KG1 (cell line): ENCODE measurements at places on chromosomes 6 and 20.

DNA sequence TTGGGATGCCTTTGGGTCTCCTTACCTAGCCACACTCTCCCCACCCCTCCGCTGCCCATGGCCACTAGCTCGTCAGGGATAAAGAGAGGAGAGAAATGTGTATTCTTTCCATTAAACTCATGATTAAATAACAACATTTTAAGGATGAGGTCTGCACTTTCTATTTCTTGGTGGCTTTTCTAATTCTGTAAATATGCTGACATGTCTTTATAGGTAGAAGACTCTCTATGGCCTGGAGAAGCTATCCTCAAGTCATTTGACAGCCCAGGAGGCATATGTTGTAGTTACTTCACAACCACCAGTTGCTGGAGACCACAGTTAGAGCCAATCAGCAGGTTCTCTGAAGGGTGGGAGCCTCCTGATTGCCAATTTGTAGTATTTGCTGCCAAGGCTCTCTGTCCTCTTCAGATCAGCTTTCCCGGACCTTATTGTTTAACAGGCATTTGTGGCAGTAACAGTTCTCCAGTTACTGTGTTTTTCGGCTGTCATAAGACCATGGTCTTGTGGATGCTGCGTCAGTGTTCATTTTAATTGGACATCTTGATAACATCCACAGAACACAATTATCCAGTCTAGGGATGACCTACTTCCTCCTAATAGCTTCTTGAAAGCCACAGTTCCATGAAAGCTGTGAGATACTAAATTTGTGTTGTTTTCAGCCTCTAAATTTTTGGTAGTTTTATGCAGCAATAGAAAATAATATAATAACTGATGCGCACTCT is 205.0 kb upstream of the KCNQ5 start:
- no peak for DNase-seq

DNA sequence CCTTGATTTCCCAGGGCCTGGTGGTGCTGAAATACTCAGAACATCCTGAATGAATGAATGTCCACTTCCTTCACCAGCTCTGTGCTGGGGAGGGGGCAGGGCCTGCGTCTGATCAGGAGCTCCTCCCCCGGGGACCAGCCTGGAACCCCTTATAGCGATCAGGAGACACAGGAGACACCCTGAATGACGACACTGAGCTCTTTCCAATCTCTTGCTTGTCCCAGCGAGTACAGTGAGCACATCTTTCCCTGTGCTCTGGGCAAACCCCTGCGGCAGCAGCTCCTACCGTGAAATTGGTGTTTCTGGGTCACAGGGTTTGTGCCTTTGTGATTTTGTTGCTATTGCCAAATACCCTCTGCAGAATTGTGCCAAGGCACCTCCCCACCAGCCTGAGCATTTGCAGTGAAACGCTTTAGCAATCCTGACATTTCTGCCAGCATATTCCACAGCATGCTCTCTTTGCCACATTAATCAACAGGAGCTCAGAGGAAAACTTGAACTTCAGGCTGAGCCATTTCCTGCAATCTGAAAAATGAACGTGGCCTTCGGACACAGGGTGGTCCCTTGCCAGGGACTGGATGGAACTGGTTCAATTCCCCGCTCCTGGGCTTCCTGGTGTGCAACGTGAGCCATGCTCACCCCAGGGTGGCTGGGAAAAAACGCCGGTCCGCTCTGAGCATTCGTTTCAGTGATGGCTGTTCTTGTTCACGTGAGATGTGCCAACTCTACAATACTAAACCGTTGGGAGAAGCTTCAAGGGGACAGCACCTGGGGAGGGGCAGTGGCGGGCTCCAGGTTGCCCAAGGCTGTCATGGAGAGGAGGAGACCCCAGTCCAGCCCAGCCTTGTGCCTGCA is 23.1 kb upstream of the MRGBP start:
- DNase-seq: no peak

DNA sequence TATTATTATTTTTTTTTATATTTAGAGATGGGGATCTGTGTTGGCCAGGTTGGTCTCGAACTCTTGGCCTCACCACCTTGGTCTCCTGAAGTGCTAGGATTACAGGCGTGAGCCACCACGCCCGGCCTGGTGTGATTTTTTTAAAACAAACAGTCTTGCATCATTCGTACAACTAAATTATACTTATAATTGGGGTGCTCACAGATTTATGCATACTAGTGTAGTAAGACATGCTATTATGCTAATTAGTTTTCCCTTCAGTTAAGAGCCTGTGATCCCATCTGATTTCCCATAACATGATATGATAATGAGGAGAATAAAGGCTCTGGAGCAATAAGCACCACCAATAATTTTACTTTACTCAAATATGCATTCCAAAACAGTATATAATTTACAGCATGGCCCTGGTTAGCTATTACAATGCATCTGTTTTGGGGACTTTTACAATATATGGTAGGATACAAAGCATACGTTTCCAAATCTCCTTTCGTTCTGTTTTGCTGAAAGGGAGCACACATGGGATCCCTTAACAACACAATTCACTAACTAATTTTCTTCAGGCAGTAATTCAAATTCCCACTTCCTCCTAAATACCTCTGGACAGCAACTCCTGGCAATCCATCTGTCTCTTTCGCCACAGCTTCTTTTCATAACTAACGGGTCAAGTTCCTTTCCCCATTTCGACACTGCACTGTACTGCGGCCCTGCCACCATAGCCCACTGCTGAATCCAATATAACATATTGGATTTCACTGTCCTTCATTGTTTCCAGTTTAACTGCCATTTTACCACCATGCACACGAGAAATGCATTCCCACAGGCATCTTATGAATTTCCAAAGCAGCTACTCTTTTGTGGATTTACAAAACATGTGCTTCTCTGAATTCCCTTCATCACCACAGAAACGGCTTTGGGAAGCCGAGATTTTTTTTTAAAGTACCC is 1.7 kb downstream of the NUDT3 start:
- DNase-seq: no peak

DNA sequence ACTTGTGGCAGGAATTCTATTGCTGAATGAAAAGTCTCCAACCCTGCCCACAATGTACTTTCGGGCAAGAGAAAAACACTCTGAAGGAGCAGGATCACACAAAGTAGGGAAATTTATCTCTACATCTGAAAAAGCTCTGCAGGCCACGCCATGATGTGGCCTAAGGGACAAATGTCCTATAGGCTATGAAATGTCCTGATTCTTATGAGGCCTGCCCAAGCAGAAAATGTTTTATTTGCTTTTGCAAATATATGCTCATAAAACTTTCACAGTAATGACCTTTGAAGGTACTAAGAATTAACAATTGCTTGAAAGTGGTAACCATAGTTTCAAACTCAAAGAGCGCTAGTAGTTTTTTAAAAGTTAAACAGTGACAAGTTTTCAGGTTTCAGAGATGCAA is 31.0 kb downstream of the SYCP2 start:
- no peak for DNase-seq

DNA sequence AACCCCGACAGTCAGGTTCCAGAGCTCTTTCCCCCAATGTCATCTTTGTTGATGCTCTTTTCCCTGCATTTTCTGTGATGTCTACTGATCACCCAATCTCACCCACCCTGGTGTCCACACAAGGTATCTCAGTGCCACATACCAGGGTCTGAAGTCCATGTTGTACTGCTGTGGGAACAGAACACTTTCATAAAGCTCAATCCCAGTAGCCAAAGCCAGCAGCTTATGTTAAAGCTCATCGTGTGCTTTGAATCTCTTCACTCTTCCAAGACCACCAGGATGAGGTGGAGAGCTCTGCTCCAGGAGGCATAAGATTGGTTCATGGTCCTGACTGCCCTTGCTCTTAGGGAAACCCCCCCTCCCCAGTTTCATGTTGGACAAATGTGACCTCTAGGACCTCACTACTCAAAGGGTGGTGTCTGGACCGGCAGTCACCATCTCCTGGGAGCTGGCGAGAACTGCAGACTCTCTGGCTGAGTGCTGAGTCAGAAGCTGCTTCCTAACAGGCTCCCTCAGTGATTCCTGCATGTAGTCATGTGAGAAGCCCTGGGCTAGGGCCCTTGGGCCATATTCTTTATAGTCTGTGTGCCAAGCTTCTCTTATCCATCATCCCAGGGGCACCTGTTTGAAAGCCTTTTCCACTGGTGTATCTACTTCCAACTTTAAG is 13.4 kb upstream of the CPNE5 start:
- DNase-seq: no peak

DNA sequence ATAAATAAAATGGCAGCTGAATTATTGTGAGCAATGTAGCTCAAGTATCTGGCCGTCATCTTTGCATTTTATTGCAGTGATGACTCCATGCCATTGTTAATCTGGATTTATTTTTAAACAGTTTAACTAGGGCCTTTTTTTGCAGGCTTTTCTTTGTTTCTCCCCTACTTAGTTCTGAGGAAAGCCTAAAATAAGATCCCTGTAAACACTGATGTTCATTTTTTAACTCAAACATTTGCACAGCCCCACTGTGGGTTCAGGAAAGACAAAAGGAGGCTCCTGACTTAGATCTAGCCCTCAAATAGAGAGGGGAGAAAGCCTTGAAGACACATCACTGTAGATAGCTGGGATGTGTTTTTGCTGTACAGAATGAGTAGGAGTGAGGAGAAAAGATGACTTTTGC is 69.2 kb downstream of the PLEKHG1 start:
- DNase-seq: no peak

DNA sequence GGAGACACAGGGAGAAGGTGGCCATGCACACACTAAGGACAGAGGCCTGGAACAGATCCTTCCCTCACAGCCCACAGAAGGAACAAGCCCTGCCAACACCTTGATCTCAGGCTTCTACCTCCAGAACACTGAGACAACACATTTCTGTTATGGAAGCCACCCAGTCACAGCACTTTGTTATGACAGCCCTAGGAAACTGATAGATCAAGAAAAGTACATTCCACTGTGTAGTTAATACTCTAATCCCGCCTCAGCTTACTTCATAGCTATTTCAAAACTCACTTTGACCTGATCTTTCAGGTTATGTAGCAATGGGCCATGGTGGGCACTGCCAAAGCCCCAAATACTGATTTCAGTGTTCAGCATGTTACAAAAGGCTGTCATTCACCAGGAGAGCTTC is 66.8 kb downstream of the CD24 start:
- DNase-seq: no peak

DNA sequence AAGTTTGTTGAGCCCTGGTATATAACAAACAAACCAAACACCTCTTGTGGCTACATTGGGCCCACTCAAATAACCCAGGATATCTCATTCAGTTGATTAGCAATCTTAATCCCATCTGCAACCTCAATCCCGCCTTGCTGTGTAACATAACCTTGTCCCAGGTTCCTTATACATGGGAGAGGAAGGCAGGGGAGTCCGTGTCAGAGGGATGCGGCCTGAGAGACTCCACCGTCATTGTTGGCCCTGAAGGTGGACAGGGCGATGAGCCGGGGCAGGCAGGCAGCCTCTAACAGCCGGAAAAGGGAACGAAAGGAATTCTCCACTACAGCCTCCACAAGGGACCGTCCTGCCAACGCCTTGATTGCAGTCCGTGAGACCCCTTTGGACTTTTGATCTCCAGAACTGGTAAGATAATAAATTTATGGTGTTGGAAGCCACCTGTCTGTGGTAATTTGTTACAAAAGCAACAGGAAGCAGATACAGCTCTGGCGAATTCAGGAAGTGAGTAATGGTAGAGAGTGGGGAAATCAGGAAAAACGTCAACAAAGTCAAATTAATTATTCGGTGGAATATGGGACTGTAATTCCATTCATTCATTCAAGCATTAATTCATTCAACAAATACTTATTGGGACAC is 124.5 kb upstream of the SALL4 start:
- no peak for DNase-seq

DNA sequence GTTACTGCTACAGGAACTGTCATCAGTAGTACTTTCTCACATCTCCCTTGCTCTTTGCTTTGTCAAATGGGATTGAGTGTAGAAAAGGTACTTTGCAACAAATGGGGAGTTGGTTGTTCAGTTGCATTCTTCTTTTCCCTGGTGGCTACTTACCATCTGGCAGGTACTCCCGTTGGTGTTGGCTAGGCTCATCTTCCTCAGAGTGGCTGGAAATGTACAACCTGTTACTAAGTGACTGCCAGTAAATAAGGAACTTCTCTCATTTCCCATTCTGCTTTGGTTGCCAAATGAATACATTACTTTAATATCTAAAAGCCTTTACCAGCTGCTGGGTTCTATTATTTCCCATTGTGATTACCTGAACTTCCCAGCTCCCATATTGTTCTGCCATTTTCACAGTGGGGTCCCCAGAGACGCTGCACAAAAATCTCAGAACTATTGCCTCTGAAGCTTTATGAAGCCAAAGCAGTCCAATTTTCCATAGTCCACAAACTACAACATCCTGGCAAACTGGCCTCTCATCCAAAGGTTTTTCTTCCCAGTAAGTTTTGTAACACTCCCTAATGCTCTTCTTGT is 229.7 kb upstream of the HTR1E start:
- DNase-seq: no peak

GRCh38 chr6:150177259-150177951 is 34.6 kb downstream of the PPP1R14C start:
- no peak for DNase-seq

DNA sequence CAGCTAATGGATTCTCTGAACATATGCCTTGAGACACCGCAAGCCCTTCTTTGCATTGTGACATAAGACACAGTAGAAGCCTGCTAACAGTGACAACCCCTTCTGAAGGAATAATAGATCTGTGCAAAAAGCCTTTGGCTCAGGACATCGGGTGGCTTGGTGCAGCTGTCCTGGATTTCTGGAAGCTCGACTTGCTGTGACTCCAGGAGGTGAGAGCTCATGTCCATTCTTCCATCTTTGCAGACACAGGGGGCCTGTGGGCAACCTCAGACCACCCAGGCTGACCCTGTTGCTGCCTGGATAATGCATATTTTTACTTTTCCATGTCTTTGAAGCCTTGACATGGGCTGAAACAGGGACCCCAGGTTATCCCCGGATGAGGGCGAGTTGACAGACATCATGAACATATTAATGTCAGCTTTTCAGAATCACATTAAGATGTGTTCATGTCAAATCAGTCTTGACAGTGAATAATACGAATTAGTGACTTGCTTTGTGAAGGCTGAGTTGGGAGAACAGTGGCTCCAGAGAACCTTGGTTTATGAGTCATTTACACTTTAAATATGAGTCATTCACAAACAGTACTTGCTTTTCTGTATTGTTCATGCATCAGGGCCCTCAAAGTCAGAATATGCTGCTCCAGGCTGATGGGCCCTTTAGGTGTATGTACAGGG is 66.8 kb upstream of the IYD start:
- no peak for DNase-seq

- no peak for DNase-seq
Observed at GRCh38 chr6:41000248-41000647, 38.8 kb downstream of the UNC5CL start.

DNA sequence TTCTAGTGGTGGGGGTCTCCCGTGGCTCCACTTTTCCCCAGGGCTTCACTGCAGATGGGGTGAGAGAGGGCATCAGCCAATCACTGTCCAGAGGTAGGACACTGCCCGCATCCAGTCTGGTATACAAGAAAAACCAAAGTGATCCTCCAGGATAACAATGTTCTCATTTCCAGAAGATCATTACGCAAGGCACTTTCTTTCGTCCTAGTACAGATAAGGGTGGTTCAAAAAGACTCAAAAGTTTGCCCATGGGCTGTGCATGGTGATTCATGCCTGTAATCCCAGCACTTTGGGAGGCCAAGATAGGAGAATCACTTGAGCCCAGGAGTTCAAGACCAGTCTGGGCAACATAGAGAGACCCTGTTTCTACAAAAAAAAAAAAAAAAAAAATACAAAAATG is 16.4 kb downstream of the GMDS start:
- DNase-seq: no peak

GRCh38 chr20:54114109-54114508 is 43.7 kb upstream of the BCAS1 start:
- DNase-seq: no peak
